NCI-H1105 treated with DMSO at 0.1 percent for 48 hours (cell line): ENCODE measurements at places on chromosomes 11 and 22.
A peak's percentile ranks its signal among the peaks of the same experiment; 100 is the strongest.

GRCh38 chr11:75326439-75326810, 25.0 kb downstream of the ARRB1 start:
- no peak for DNase-seq

DNA sequence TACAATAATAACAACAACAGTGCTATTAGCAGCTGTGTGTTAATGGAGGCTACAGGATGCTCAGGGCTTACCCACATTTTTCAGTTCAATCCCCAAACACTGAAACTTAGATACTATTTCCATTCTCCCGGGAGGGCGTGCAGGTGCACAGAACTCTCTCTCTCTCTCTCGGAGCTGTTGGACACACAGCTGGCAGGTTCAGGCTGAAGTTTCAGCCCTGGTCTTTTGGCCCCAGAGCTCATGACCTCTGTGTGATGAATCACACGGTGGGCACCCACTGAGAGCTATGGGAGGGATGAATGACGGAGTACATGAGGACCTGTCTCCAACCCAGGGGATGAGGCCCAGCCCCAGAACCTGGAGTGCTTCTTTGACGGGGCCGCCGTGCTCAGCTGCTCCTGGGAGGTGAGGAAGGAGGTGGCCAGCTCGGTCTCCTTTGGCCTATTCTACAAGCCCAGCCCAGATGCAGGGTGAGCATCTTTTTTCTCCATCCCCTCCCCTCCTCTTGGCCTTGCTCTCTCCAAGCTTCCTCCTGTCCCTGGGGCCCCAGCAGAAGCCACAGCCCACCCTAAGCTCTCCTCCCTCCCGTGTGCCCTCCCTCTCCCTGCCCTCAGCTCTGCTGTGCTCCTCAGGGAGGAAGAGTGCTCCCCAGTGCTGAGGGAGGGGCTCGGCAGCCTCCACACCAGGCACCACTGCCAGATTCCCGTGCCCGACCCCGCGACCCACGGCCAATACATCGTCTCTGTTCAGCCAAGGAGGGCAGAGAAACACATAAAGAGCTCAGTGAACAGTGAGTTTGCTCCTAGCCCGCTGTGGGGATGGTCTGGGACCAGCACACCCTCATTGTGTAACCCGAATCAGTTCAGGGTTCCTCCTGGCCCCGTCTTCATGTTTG, 16.9 kb downstream of the CSF2RB start:
- no peak for DNase-seq

GRCh38 chr11:1992111-1992510, 5.5 kb downstream of the H19 start:
- no peak for DNase-seq

GRCh38 chr11:83054001-83054400, 17.7 kb downstream of the RAB30 start:
- no peak for DNase-seq

DNA sequence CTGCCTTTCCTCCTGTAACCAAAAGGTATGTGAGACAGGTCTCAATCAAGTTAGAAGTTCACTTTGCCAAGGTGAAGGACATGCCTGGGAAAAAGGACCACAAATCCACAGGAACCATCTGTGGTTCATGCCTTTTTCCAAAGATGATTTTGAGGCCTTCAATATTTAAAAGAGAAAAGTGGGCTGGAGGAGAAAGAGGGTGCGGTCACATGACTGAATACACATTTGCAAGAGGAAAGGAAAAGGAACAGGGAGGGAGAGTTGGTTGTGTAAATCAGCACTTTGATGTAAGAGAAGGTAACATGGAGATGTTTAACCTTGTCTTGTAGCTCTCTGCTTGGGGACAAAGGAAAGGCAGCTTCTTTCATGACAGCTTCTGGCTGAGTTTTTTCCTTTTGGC, 21.2 kb downstream of the MOV10L1 start:
- DNase-seq, result no peak

GRCh38 chr22:23210428-23211170, 30.3 kb downstream of the BCR start:
- DNase-seq, result no peak

- DNase-seq, result no peak
These were observed 52.3 kb downstream of the RASSF10 start for GRCh38 chr11:13061294-13061990.

GRCh38 chr11:15617126-15617525, 502.4 kb downstream of the INSC start:
- DNase-seq, result no peak

DNA sequence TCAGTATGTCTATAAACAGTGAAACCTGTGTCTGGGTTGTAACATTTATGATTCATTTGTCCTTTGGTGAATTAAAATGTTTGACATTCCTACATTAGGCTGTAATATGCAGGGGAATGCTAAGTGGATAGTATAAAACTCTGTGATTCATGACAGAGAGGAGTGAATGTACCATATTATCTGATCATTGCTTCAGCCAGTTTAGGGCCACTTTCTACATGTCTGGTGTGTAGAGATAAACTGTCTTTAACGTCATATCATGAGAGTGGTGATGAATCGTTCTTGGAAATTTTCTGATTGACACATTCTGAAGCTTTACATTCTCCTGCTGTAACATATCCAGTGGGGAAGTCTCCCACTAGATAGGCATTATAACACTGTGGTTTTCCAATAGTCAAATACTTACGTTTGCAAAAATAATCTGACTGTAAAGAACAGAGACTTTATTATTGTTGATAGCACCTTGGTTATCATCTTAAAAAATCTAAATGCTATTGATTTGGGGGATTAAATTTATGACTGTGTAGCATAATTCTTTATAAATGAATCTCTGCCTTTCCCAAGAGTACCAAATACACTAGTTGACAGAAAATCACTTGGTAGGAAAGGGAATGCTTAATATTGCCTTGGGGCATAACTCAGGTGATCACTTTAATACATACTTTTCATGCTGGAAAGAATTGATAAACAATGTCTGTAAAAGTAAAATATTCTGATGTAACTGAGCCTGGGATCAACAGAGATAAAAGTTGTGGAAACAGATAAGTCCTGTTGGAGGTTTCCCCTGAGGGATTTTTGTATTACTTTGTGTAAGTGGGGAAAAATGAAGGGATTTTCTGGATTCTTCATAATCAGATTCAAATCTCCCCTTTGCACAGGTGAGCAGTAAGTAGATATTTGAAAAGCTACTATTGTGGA, 427.9 kb downstream of the JRKL start:
- DNase-seq, result no peak

DNA sequence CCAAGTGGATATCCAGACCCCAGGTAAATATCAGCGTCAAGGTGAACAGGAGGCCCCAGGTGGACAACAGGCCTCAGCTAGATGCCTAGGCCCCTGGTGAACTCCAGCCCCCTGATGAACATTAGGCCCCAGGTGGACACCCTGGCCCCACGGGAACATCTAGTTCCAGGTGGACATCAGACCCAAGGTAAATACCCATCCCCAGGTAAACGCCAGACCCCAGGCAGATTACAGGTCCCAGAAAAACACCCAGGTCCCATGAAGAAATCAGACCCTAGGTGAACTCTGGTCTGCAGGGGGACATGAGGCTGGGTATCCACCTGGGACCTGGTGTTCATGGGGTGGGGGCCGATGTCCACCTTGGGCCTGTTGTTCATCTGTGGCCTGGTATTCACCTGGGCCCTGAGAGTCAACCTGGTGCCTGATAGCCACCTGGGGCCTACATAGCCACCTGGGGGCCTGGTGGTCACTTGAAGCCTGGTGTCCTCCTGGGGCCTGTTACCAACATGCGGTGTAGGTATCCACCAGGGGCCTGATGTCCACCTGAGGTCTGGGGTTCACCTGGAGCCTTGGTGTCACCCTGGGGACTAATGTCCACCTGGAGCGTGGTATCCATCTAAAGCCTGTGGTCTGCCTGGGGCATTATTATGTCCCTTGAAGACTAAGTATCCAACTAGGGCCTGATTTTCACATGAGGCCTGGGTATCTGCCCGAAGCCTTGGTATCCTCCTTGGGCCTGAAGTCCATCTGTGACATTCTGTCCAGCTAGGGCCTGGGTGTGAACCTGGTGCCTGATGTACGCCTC, 56.8 kb upstream of the SEPTIN5 start:
- DNase-seq, result no peak

DNA sequence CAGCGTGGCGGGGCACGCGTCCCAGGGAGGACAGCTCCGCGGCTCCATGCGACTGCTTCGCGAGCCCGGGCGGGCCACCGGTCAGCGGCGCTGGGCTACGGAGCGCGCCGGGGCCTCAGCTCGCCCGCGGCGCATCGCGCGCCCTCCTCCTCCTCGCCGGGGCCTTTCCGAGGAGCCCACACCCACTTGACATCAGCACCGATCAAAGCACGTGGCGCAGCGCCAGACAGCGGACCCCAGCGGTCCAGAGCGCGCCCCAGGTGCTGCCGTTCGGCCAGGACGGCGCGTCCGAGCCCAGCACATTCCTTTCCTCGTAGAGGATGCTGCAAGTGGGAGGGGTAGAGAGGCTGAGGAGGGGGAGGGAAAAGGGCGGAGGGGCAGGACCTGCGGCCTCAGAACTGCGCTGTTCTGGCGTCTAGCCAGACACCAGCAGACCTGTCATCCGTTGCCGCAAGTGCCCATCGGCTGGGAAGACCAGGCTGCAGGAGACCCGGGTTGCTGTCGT, 88.6 kb downstream of the PLEKHA7 start:
- DNase-seq, result peak; percentile 74
